ENCODE measurements at places on chromosomes 6 and 20. TPM values are rescaled to one million over a fixed set of nuclear protein-coding genes. Genes with fewer than 3 reads are reported as not detected.

GRCh38 chr6:132399376-132400074, 1.8 kb downstream of the MOXD1 start:
- DNase-seq, result no peak

DNA sequence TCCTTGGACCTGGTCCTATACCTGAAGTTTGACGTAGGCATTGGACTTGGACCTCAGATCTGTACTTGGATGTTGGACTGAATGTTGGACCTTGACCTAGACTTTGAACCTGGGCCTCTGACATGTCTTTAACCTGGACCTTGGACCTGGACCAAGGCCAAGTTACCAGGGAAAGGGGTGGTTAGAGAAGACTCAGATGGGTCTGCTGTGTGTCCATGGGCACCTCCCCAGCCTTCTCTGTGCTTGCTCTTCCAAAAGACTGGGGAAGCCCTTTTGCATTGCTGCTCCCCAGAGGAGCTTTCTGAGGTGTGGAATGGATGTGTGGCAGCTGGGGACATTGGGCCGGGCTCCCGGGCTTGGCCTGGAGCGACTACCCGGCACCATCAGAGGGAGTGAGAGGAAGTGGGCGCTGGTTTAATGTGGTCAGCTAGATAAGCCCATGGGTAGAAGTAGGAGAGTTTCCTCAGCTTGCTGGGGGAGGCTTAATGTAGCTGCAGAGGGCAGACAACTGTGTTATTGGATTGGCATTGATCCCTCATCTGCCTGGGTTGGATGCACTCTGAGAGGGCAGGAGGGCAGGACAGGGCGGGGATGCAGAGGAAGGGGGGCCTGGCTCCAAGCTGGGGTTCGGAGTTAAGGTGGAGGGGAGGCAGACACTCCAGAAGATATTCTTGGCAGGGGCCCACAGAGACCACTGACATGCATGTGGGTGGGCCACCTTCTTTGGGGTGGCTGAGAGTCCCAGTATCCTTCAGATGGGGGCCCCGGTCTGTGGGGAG, 4.2 kb downstream of the SCRT2 start:
- no peak for DNase-seq

DNA sequence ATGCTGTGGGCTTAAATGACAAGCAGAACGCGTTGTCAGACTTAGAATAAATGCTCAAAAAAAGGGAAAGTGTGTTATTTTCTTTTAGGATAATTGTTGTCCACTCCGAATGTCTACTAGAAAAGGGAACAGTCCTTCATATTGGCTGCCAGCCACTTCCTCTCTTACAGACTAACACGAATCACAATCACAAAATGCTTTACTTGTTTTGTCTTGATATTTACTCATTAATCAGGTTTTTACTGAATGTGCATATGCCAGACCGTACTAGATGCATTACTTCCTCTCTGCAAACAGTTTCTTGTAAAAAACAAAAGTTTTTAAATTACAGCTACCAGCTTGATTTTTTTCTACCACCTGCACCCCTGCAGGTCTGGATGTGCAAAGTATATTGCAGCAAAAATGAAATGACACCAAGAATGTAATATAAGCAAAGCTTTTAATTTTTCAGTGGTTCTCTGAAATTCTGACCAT, 821 bp downstream of the DHX35 start:
- DNase-seq, result no peak

- DNase-seq, result no peak
Observed at GRCh38 chr20:51461306-51461705, 81.2 kb downstream of the NFATC2 start.

DNA sequence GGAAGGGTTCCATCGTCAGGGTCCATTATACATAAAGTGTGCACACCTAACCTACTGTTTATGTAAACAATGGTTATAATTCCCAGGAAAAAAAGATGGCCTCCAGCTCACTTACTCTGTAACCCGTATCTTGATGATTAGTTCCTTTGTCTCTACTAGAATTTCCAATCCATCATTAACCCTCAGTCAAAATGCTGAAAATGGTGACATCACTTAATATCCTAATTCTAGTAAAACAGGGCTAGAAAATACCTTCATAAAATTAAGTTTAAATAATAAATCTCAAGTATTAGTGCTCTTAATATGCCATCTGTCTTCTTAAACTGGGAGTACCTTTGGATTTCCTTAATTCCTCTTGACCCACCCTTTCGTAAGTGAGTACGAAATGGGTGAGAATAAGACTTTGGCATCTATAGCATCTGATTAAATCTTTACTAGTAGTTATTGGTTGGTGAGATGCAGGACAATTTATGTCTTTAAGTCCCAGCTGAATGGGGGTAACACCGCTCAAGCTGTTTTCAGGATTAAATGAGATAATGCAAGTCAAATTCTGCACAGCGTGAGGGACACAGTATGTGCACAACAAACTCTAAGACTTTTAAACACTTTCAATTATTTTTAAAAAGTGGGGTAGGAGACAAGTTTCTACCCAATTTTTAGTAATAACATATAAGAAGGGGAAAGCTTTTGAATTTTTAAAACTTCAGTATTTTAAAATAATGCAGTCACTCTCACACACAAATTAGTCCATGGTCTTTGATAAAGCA, 1.6 kb downstream of the HMGN3 start:
- DNase-seq, result no peak

DNA sequence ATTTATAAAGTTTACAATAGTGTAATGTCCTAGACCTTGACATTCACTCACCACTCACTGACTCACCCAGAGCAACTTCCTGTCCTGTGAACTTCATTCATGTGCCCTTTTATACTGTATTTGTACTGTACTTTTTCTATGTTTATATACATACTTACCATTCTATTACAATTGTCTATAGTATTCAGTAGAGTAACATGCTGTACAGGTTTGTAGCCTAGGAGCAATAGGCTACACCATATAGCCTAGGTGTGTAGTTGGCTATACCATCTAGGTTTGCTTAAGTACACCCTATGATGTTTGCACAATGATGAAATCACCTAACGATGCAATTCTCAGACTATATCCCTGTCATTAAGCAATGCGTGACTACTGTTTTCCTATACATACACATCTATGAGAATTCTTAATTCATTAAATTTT, 17.5 kb downstream of the EDEM2 start:
- no peak for DNase-seq

DNA sequence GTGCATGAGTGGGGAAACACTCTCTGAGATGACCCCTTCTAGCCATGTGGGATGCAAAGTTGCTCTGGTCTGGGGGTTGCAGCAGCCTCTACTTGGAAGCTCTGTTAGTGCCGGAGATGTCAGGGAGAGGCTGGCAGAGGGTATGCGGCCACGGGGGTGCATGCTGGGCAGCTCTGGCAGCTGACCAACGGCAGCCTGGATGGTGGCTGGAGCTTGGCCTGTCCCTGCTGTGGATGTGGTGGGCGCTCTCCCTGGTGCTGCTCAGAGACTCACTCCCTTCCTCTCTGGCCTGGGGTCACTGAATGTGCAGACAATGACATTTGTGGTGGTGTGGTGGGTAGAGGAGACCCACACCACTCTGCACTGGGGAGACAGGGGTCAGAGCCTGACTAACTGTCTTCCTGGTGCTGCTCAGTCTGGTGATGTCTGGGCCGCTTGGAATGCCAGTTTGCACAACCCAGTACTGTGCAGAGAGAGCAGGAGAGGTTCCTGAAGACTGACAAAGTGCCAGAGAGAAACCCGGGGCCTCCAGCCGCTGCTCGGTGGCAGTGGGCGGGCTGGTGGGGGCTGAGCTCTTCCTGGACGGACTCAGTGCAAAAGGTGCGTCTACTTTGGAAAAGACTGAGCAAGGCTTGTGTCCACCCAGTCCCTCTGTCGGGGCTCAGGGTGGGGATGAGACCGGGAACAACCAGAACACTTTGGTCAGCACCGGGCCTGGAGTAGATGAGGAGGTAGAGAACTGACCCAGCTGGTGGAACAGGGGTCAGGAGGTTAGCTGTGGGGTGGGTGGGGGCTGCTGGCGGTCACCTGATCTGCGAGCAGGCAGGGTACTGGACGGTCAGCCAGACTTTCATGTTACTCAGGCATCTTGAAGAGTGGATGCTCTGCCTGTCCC, 2.7 kb downstream of the MYT1 start:
- no peak for DNase-seq

The XKR7 gene
- total RNA-seq, result 3.9 TPM

The GRM1 gene
- 21.6 TPM for total RNA-seq

The NT5E gene
- total RNA-seq, result 15.0 TPM

The KIF6 gene
- total RNA-seq, result 9.5 TPM

The CRISP2 gene
- not detected for total RNA-seq

All from dorsolateral prefrontal cortex (tissue), 122 donors.